Right hindlimb (tissue), 1 donor: ENCODE measurements at places on chromosomes 11 and 22.
A peak's percentile ranks its signal among the peaks of the same experiment; 100 is the strongest.

GRCh38 chr11:124717786-124718651, 21.7 kb upstream of the NRGN start:
- DNase-seq, result no peak

DNA sequence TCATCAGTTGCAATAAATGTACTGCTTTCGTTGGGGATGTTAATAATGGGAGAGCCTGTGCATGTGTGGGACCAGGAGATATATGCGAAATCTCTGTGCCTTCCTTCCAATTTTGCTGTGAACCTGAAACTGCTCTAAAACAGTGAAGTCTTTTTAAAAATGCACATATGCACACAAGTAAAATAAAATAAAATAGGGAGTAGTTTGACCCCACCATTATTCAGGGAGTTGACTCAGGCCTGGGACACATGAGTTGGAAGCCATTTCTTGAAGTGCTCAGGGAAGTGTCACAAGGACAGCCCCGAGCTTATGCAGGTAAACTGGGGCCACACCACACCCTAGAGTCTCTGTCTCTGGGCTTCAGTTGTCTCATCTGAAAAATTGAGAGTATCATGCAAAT, 183.1 kb upstream of the POU2AF2 start:
- no peak for DNase-seq

GRCh38 chr11:86160541-86161149, 83.9 kb upstream of the EED start:
- DNase-seq, result no peak

GRCh38 chr11:34243600-34244464, 114.0 kb downstream of the ABTB2 start:
- DNase-seq, result no peak

DNA sequence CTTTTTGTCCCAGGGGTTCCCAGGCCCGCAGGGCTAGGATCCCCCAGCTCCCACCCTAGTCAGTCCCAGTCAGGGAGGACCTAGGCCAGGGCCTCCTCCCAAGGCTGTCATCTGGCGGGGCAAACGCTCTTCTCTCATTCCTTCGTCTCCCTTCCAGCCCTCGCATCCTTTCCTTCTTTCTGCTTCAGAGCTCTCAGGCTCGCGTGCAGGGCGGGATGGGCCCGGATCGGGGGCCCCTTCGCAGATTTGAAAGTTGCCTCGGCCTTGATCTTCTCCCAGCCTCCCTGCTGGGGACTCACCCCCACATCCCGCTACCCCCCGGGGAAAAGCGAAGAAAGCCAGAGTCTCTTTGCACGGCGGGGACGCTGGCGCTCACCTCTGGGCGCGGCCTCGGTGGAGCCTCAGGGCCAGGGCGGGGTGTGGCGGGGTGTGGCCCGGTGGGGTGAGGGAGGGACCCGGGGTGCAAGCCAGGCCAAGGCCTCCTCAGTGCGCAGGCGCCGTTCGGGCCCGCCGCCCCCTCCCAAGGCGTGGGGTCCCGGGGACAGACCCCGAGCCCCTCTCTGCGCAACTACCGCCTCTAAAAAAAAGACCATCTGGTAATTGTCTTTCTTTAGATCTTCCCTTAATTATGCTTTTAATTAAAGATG, 14.8 kb upstream of the PAX6 start:
- no peak for DNase-seq

DNA sequence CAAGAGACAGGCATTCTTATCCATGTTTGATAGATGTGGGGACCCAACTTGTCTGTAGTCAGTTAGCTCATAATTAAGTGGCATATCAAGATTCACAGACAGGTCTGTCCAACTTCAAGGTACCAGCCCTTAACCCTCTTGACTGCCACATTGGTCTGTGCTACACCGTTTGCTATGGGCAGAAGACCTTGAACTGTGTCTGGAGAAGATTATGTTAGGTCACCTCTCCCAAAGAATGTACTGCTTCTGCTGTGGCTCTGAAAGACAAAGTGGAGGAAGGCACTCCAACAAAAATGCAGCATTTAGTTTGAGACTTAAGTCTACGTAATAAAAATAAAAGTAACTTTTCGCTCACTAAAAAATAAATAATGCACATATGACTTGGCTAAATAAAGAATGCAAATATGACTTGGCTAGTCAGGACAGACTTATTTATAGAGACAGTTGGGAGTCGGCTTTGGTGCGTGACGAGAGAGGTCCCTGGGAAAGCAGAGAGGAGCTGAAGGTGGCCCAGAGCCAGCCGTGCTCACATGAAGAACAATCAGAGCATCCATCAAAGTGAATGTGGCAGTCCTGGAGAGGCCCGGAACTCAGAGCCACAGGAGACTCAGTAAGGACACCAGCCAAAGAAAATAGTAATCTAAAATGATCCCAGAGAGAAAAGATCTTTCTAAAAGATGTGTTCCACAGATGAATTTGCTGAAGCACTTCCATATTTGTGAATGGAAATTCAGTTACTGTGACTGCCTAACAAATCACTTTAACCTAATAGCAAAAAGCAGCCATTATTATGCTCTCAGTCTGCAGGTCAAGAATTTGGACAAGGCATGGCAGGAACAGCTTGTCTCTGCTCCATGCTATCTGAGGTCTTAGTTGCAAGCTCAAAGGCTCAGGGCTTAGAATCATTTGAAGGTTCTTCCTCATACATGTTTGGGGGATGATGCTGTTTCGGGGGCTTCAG, 35.0 kb downstream of the CWC15 start:
- DNase-seq, result peak; percentile 91

- no peak for DNase-seq
These were observed 6.4 kb upstream of the MRGPRD start for GRCh38 chr11:68987211-68987610.

DNA sequence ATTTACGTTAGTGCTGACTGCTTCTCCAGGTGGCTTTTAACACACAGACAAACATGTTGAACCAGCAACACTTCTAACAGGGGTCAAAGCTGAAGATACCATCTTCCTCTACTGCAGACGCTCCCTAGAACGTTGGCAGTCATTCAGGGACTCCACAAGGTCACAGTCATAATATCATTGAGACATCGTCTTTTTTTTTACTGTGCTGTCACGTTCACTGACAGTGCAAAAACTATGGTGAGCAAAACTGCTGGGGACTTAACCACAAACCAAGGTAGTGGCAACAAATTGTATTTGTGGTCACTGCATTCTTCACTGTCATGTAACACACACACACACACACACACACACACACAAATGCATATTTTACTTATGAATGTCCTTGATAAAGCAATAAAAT, 244.9 kb downstream of the CASP12 start:
- DNase-seq, result no peak

- no peak for DNase-seq
These were observed 127.8 kb upstream of the ANO3 start for GRCh38 chr11:26204101-26204500.

DNA sequence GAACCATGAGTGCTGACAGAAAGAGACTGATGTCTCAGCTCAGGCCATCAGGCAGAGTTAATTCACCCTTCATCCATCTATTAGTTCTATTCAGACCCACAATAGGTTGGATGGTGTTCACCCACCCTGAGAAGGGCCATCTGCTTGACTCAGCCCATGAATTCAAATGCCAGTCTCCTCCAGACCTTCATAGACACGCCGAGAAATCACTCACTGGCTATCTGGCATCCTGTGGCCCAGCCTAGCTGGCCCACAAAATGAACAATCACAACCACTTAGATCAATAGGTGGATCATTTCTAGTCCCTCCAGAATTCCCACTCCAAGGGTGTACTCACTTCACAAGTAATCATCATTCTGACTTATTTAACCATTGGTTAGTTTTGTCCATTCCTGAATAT, 58.2 kb downstream of the MYEOV start:
- no peak for DNase-seq

DNA sequence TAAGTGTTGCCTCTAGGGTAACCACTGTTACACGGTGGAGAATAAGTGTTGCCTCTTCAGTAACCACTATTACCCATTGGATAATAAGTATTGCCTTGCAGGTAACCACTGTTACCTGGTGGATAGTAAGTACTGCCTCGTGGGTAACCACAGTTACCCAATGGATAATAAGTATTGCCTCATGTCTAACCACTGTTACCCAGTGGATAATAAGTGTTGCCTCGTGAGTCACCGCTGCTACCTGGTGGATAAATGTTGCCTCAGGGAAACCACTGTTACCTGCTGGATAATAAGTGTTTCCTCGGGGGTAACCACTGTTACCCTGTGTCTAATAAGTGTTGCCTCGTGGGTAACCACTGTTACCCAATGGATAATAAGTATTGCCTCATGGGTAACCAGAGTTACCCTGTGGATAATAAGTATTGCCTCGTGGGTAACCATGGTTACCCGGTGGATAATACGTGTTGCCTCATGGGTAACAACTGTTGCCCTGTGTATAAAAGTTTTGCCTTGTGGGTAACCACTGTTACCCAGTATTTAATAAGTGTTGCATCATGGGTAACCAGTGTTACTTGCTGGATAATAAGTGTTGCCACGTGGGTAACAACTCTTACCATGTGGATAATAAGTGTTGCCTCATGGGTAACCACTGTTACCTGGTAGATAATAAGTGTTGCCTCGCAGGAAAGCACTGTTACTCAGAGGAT, 12.3 kb upstream of the NXPE4 start:
- no peak for DNase-seq

GRCh38 chr11:14882196-14882595, 9.8 kb downstream of the CYP2R1 start:
- no peak for DNase-seq

DNA sequence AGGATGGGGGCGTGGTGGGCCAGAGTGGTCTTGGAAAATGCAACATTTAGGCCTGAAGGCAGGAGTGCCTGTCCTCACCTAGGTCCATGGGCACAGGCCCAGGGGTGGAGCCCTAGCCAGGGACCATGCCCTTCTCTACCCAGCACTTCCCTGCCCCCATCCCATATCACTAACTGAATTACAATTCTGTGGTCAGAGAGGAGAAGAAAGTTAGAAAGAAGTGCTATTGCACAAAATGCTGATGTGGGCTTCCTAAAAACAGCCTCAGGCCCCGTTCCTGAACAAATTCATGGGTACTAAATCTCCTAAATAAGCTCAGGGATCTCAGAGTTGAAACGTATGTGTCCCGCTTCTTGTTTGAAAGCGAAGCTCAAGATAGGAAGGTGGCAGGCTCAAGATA, 3.5 kb upstream of the ASRGL1 start:
- DNase-seq, result no peak

- no peak for DNase-seq
These were observed 231.3 kb downstream of the CADM1 start for GRCh38 chr11:115272925-115273324.

- DNase-seq, result no peak
These were observed 299.0 kb downstream of the FAT3 start for GRCh38 chr11:92523611-92524010.

DNA sequence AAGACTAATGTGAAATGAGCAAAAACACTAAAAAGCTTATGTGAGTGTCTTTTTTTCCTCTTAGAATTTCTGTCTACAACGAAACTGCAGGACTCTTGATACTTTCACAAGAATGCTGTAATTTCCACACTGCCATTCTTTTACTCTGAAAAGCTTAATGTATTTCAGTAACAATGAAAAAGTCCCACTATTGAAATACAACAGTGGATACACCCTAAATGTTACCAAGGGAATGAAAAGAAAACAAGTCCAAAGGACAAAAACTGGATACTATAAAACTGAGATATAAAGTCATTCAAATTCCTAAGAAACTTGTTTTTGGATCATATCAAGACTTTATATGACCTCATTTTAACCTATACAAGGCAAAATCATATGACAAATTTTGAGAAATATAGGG, 77.4 kb downstream of the SOX6 start:
- DNase-seq, result no peak

- DNase-seq, result no peak
These were observed 9.6 kb downstream of the BACE1-AS start for GRCh38 chr11:117300773-117301172.

- no peak for DNase-seq
These were observed 40.9 kb downstream of the NAV2 start for GRCh38 chr11:19753451-19754106.

- DNase-seq, result no peak
These were observed 41.0 kb downstream of the KDM2A start for GRCh38 chr11:67160045-67160444.

GRCh38 chr22:36244522-36245391, 5.4 kb upstream of the APOL2 start:
- DNase-seq, result peak; percentile 56

DNA sequence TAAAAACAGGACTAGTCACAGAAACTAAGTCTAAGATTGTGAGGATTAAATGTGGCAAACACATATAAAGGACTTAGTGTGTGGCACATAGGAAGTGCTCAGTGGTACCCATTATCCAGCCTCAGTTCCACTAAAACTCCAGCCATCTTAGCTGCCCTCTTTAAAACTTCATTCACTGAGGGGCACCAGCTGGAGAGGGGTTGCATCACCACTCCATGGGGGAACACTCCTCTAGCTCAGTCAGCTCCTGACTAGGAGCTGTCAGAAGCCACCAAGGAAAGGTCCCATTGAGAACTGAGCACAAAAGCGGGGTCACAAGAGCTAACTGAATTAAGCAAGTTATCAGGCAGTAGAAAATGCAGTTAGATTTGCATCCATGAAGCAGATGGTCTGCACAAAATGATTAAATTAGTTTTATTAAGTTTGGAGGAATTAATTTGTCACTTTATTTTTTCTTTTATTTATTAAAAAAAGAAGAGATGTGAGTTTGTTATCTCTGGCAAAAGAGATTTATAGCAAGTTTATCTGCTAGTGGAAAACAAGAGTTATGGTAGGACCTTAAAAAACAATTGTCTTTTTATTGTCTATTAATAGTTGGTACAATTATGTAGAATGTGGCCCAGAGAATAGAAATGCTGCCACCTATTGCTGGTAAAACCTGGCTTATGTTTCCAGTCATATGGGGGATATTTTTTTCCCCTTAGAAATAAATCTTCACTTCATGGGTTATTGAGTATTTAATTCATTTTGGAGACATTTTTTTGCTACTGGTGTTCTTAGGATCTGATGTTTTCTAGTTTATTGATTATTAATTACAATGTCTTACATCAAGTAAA, 95.7 kb downstream of the NAV2 start:
- DNase-seq, result no peak

- DNase-seq, result no peak
These were observed 5.9 kb downstream of the CTTN start for GRCh38 chr11:70404244-70404643.

DNA sequence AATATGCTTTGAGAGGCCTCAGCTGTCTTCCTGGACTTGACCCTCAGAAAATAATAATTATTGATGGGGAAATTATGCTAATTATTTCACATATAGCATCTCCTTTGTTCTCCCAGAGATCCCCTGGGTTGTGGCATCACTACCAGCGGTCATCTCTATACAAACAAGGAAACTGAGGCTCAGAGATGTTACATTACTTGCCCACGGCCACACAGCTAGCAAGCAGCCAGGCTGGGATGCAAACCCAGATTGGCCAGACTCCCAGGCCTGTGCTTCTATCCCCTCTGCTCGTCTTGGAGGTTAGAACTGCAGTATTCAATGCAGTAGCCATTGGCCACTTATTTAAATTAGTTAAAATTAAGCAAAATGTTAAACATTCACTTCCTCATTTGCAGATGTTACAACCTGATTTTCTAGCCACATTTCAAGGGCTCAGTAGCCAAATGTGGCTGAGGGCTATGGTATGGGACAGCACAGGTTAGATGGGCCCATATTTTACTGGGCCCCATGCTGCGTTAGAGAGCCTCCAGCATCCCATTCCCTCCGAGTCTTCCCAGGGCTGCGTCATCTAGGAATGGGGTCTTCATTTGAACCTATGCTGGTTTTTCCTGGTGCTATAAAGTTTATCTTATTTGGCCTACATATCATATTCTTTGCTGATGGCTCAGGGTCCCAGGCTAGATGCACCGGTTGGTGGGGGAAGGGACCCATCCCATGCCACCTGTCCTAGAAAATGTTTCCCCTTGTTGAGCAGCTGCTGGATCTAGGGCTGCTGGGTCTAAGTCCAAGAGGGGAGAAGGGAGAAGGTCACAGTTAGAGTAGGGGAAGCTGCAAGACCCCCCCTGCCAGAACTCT, 2.2 kb downstream of the SLC35C1 start:
- DNase-seq, result no peak
